Activated CD8-positive, alpha-beta memory T cell treated with anti-CD3 and anti-CD28 coated beads for 4 hours (primary cell): ENCODE measurements at places on chromosomes 4 and X.

- no peak for DNase-seq
These were observed 2.5 kb upstream of the UGT2A3 start for GRCh38 chr4:68954126-68954525.

GRCh38 chr4:97866821-97867556, 276.3 kb downstream of the STPG2 start:
- DNase-seq, result no peak

DNA sequence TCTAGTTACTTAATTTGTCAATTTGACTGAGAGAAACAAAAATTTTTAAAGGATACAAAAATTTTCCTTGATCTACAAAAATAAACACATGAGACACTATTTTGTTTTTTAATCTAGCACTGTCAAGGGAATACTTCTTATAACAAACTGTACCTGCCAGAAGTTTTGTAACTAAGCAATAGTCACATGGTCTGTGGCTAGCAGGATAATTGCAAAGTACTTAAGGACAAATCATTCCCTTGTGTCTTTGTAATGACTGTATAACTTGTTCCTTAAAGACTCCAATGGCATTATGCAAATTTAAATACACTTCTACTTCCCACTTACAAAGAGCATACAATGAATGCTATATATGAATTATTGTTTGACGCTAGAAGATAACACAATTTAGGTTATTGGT, 25.1 kb upstream of the ANK2 start:
- DNase-seq, result no peak

DNA sequence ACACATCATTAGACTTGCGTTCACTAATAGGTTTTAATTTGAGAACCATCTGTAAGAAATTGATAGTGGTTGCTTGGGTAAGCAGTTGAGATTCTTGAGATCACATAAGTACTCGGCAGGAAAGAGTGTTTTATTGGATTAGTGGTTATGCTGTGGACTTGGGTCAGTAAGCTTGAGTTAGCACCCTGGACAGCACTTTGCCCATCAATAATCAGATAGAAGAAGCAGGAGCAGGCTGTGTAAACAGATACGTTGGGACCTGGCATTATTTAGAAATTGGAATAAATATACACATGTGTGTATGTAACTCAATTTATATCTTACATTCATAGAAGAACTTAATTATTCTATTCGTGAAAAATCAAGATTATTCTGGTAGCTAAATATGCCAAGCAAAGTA, 357.5 kb upstream of the SMIM31 start:
- DNase-seq, result no peak

- no peak for DNase-seq
These were observed 106.0 kb upstream of the ARHGAP24 start for GRCh38 chr4:85368932-85369331.

DNA sequence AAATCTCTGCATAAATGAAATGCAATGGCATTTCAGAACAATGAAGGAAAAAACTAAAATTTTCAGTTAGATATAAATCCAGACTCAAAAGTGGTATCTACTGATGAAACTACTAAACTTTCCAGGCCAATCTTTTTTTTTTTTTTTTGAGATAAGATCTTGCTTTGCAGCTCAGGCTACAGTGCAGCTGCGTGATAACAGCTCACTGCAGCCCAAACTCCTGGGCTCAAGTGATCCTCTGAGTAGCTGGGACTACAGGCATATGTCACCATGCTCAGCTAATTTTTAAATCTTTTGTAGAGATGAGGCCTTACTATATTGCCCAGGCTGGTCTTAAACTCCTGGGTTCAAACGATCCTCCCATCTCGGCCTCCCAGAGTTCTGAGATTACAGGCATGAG, 1228.2 kb upstream of the ADGRL3 start:
- no peak for DNase-seq

DNA sequence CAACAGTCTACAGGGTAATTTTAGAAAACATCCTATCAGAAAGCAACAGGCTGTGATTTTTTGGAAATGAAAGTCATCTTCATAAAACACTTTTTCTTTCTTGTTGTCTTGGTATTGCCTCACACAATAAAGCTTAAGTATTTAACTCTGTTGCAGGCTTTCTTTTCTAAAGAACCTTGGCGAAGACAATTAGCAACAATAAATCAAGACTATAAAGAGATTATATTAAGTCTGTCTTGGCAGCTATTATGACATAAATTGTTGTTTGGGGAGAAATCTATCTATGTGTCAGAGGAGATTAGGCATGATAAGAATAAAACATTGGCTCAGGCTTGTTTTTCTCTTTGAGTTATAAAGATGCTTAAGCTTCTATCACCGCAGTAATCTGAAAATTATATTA, 1774.8 kb downstream of the ARAP2 start:
- DNase-seq, result no peak

DNA sequence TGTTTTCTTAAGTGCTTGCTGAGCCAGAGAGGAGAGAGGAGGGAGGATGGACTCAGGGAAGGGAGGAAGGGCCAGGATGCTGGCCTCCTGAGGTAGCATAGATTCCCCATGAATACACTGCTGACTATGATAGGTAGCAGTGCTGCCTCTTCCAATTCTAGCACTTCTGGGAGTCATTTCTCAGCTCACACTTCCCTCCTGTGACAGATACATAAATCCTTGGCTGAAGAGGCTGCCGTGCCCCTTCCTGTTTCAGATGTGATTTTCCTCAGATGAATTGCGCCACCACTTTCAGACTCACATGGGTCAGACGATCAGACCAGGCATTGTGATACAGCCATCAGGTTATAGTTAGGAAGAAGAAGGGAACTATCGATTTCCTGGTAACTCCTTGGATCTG, 22.4 kb downstream of the TSC22D3 start:
- no peak for DNase-seq

DNA sequence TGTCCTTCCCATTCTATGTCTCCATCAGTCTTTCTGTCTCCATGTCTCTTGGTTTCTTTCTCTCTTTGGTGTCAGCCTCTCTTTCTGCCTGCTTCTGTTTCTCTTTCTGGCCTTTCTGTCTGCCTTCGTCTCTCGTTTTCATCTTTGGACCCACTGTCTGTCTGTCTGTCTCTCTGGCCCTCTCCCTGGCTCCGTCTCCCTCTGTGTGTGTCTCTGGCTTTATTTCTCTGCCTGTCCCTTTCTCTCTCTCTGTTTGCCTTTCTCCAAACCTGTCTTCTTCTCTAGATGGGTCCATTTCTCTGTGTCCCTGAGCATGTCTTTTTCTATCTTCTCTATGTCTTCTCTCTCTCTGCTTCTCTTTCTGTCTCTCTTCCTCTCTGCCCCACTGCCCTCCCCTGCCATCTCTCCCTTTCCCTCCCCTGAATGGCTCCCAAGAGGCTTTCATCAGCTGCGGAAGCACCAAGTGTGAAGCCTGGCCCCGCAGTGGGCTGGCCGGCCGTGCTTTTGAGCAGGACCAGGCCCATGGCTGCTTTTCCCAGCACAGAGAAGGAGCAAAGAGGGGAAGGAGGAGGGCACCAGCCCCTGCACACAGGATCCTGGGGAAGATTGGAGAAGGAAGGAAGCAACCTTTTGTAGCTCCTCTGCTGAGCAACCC, 57.4 kb downstream of the PJA1 start:
- DNase-seq, result no peak

GRCh38 chr4:72112514-72113156, 80.8 kb downstream of the NPFFR2 start:
- no peak for DNase-seq

GRCh38 chr4:186243331-186243730, 16.0 kb downstream of the KLKB1 start:
- DNase-seq, result no peak

DNA sequence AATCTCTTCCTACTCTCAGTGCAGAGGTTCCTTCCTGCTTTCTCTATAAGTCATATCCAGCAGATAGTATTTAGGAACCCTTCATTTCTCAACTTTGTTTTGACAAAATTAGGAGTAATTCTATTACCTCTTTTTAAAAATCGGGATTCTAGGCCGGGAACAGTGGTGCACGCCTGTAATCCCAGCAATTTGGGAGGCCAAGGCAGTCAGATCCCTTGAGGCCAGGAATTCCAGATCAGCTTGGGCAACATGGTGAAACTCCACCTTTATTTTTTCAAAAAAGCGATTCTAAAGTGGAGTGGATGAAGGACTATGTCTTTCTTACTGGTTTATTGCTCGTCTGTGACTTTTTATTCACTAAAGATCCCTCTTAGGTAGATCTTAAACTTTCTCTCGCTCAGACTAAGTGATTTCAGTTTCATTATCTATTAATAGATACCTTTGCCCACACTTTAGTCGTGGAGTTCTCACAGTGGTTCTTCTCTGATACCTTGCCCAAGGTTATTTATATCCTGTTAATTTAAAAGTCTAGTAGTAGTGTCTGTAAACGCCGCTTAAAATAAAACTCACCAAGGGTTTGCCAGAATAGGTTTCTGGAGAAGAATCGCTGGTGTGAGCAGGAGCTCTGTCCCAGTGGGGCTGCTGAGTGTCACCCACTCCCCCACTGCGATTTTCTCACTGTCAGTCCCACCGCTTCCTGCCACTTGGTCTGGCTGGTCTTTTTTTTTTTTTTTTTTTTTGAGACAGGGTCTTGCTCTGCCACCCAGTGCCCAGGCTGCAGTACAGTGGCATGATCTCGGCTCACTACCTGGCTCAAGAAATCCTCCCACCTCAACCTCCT, 27.0 kb upstream of the TMEM131L start:
- DNase-seq, result peak; percentile 16

DNA sequence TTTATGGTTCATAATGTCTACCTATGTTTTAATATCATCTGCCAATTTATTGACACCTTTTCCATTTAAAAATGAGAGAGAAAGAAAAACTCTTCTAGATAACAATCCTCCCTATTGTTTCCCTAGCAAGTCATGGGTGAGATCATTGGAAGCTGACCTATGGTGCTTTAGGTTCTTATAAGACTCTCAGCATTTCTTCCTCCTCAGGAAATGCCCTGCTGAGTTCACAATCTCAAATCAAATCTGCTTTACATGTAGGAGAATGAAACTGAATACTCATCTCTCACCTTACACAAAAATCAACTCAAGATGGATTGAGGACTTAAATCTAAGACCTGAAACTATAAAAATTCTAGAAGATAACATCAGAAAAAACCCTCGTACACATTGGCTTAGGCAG, 267.4 kb downstream of the RAPGEF2 start:
- no peak for DNase-seq

DNA sequence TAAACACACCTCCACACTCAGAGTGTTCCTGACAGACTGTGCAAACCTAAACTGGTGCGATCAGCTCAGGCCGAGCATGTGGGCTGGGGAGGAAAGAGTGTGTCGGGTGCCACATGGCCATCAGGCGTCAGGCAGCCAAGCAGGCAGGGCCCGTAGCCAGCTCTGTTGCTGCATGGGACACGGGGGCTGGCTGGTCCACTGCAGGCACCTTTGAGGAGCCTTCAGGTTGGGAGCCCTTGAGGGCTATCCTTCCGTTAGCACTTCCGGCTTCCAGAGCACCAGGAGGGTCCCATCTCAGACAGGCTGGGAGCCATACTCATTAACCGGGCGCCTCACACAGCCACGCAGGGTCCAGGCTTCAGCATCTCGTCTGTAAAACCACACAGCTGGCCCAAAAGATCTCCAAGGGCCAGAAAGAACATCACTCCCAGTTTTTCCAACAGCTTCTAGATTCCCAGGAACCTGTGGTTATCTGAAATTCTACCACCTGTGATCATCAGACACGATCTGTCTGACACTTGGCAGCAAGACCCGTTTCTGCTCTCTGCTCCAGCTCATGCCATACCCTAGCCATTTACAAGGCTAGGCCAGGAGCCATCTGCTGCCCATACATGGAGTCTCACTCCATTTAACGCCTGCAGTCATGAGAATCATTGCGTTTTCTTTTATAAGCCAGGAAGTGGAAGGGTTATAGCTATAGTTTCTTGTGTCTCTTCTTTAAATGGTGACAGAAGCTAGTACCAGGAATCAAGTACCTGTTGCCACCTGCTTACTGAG, 87.5 kb downstream of the NSUN7 start:
- DNase-seq, result no peak

- DNase-seq, result no peak
These were observed 138.1 kb downstream of the KDM6A start for GRCh38 chrX:45011131-45011530.

DNA sequence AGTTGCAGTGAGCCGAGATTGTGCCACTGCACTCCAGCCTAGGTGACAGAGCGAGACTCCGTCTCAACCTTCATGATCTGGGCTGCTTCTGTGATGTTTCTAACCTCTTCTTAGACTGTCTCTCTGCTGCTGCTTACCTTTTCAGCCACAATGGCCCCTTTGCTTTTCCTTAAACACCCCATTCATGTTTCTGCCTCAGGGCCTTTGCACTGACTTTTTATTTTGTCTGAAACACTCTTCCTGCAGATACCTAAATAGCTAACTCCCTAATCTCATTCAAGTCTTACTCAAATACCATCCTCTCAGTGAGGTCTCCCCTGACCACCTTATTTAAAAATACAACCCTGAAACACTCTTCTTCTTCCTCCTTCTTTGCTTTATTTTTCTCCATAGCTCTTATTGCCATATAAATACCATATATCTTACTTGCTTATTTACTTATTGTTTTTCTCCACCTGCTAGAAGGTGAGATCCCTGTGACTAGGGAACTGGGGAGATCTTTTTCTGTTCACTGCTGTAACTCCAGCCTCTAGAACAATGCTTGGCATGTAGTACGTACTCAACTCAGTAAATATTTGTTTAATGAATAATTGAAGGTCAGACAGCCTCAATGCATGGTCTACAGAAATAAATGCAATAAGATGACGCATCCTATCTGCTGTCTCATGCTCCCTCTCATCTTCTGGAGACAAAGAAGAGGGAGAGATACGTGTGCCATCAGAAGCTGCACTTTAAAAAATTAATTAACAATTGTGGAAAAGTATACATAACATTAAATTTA, 43.8 kb upstream of the SETD7 start:
- no peak for DNase-seq

- no peak for DNase-seq
These were observed 1317.7 kb downstream of the FSTL5 start for GRCh38 chr4:160846121-160846520.

DNA sequence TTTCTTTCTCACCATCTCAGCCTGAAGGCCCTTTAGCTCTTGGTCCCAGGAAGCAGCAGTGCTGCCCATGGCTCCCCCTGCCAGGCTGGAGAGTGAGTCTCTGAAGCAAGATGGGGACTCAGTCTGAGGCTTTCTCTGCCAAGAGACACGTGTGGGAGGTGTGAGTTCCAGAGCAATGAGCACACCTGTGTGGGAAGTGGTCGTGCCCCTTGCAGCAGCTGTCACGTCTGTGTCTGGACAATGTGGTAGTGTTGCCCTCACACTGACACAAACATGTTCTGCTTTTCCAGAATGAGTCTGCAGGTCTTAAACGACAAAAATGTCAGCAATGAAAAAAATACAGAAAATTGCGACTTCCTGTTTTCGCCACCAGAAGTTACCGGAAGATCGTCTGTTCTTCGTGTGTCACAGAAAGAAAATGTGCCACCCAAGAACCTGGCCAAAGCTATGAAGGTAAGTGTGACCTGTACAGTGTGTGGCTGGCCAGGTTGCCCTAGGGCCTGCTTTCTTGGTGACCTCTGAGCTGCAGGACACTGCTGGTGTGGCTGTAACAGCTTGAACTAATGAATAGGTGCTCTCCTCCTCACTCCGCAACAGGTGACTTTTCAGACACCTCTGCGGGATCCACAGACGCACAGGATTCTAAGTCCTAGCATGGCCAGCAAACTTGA, 1.9 kb downstream of the TACC3 start:
- no peak for DNase-seq

GRCh38 chr4:86939729-86940575, 5.1 kb downstream of the AFF1 start:
- DNase-seq, result no peak

- no peak for DNase-seq
These were observed 80.8 kb downstream of the JAKMIP1 start for GRCh38 chr4:6119507-6120020.

GRCh38 chr4:100738196-100739165, 220.7 kb upstream of the EMCN start:
- no peak for DNase-seq
